ENCODE measurements at places on chromosomes 13 and 19.

DNA sequence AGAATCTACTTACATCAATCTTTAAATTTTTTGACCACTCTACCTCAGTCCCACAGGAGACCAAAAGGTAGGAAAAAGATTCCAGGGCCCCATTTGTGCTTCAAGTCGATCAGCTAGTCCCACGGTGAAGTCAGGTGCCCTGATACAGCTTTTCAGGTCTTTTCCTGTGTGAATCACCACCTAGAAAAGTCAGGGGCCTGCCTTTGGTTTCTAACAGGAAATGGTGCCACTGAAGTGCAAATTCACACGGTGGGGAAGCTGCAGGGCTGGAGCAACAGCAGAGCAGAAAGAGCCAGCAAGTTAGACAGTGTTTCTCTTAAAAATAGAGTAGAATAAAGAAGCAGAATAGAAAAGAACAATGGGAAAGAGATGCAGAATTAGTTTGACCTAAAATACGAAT lies 107.5 kb downstream of the KLF12 start:
- no peak for DNase-seq

DNA sequence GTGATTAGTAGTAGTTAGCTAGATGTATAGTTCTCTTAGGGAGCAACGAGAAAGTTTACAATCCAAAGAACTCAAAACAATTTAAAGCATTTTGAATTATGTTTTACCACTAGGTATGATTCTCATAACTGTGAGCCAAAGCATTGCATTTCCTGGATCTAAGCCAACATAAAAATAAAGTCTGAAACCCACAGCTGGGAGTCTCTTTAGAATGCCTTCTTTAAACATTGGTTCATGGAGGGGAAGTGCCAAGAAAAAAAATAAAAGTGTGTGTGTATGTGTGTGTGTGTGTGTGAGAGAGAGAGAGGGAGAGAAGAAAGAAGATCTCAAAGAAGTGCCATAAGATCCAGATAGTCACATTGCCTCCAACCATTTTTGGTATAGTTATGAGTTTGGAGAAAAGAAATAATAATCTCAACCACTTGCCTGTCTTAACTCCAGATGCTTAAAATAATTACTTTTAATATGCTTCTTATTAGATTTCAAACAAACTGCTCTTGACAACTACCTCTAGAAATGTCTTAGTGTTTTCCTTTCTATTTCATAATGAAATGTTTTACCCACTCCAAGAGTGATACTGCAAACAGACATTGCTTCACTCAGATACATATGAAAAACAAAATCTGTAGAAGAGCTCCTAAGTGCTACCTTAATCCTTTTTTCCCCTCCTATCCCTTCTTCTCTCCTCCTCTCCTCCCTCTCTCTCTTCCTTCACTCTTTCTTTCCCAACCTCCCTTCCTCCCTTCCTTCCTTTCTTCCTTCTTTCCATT lies 554.1 kb downstream of the KCTD12 start:
- DNase-seq = no peak

- DNase-seq = peak; percentile 89
Measured at GRCh38 chr19:480016-480855, 16.1 kb upstream of the MADCAM1 start.

GRCh38 chr19:46990991-46991676 lies 28.5 kb upstream of the NPAS1 start:
- peak; percentile 73 for DNase-seq

DNA sequence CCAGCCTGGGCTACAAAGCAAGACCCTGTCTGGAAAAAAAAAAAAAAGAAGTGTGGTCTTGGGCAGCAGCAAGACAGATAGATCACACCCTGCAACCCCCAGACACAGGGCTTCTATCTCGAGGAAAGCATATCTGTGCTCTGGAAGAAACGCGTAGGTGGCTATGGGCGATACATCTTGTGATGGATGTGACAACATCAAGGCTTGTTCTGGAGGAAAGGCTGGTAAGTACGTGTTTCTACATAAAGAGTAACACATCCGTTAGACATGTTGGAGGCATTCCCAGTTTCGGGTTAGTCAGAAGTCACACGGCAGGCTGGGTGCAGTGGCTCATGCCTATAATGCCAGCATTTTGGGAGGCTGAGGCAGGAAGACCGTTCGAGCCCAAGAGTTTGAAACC lies 6.6 kb upstream of the DHDH start:
- DNase-seq = peak; percentile 70

DNA sequence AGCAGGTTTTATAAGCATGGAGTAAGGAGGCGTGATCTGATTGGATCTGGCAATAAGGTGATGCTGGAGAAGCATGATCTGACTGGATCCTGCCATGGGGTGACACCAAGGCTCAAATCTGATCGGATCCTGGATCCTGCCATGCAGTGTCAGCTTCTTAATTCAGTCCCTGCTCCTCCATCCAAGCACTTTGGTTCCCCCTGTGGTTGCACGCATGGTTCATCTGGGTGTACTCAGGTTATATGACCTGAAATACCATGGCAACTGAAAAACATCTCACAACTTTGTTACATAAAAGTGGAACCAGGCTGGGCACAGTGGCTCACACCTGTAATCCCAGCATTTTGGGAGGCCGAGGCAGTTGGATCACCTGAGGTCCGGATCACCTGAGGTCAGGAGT lies 17.6 kb upstream of the KLK4 start:
- no peak for DNase-seq

GRCh38 chr13:48043789-48044503 lies 6.4 kb downstream of the NUDT15 start:
- no peak for DNase-seq

DNA sequence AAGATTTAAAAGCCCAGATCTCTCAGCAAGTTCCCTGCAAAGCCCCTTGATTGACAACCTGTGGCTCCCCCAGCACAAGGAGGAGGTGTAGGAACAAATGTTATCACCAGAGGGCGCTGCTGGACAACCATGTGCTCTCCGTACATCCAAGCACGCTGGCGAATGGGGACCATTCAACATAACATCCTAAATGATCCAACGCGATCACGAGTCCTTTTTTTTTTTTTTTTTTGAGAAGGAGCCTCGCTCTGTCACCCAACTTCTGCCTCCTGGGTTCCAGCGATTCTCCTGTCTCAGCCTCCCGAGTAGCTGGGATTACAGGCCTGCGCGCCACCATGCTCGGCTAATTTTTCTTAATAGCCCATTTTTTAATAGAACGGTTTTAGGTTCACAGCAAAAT lies 52.0 kb downstream of the NWD1 start:
- DNase-seq = peak; percentile 74

DNA sequence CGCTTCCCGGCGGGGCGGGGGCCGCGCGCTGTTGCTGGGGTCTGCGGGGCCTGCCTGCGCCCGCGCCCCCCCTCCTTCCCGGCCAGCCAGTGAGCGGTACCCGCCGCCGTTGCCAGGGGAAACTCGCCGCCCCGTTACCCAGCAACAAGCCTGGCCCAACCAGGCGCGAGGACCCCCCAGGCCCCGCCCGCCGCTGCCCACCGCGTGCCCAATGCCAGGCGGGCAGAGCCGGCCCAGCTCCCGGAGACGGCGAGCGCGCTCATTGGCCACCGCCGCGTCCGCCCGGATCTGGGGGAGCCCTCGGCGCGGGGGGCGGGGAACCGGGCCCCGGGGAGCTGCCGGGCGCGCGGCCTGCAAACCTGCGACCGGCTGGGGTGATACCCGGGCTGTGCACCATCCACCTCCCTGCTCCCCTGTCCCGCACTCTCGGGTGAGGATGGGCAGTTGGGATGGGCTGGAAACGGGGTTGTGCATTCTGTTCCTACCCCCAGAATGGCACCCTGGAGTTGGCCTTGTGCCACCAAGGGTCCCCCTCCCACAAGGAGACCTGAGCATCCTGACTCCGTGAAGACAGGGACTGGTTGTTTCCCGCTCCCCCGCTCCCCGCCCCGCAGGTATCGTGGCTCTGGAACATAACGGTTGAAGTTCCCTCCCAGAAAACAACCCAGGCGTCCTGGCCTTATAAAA lies 8.8 kb upstream of the BBC3 start:
- peak; percentile 65 for DNase-seq

- DNase-seq = no peak
Measured at GRCh38 chr19:41421314-41421713, 5.9 kb downstream of the B3GNT8 start.

DNA sequence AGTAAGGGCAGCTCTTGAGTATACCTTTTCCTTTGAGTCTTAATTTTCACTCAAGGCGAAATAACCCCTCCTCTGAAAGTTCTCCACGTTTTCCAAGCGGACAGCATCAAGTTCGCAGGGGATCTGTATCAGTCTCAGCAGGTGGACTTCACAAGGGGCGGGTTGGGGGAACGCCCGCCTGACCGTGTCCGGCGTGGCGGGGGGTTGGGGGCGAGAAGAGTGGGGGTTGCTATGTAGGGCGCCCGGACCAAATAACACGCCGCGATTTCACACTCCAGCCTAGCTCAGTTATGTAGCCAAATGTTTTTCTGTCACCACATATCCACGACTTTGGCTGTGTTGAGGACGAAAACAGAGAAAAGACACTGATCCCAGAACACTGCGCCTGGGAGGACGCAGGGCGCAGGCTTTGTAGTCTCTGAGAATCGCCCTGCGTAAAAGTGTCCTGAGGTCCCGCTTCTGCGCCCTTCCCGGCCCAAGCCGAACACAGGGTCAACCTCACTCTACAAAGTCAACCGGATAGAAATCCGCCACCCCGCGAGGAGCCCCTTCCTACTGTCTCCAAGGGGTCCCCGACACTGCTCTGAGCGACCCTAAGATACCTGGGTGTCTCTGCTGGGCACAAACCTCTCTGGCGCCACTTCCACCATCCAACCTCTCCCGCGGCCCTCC lies 524 bp downstream of the RUBCNL start:
- DNase-seq = no peak
